ENCODE measurements at places on chromosomes 3 and 15.

- DNase-seq = no peak
Observed at GRCh38 chr3:130934442-130935089, 40.7 kb downstream of the ATP2C1 start.

GRCh38 chr3:194757647-194758061 lies 72.0 kb downstream of the FAM43A start:
- no peak for DNase-seq

- no peak for DNase-seq
Observed at GRCh38 chr3:72652395-72652794, 195.8 kb downstream of the SHQ1 start.

DNA sequence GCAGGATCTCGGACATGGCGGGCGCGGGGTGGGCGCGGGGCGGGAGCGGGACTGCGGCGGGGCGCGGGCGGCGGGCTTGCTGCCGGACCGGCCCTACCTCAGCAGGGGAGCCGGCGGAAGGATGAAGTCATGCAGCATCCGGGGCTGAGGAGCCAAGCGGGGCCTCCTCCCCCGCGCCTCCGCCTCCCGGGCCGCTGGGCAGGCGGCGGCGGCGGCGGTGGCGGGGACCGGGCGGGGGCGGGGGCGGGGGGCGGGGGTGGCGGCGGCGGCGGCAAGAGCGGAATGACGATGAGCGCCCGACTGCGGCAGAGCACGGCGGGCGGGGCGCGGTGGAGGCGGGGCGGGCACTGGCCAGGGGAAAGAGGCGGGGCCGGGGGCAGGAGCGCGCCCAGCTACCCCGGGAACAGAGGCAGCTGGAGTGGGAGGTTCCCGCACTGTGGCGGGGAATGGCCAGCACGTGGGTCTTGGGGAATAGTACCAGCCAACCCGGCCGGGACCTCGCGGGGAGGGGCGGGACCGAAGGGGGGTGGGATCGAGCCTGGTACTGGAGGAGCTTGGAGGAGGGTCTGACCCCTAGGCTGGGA lies at the start of gene CAMK2N2:
TSS of gene CAMK2N2 (minus strand) at position 284 of the 584 bp plus-strand sequence. CDS start at position 16, 268 bp downstream.
- peak; percentile 82 for DNase-seq

DNA sequence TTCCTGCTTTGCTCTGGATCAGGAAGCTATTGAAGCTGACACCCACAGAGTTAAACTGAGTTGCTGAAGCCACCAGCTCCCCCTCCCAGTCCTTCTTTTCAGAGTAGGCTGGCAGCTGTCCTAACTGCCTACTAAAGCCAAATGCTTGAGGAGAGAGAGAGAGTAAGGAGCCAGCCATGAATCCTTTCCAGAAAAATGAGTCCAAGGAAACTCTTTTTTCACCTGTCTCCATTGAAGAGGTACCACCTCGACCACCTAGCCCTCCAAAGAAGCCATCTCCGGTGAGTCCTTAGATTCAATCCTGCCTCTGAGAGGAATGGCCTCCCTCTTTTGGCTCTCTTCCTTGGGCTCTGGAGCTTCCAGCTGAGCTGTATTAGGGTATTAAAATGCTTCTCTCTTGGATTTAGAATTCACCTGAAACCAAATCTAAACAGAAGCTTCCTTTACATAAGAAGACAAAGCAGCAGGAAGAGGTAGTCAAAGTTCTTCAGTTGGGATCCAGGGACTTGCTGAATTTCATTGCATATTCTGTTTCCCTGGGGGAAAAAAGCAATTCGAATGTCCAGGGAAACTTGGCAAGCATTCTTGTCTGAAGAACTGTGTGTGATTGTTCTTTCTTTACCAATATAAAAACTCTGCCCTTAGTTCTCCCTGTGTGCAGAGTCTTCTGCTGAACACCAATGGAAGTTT lies at the start of gene SLC15A2:
TSS of gene SLC15A2 (plus strand) at position 101 of the 690 bp plus-strand sequence. CDS start at position 177, 76 bp downstream.
- DNase-seq = no peak

- peak; percentile 90 for DNase-seq
Observed at GRCh38 chr3:125116311-125117080, 60.7 kb upstream of the HEG1 start.

GRCh38 chr3:58680879-58681525 lies 14.4 kb upstream of the FAM3D start:
- DNase-seq = no peak

- no peak for DNase-seq
Observed at GRCh38 chr3:195524171-195524896, 18.8 kb downstream of the PPP1R2 start.

- no peak for DNase-seq
Observed at GRCh38 chr15:69158201-69158842, 2.1 kb upstream of the GLCE start.

DNA sequence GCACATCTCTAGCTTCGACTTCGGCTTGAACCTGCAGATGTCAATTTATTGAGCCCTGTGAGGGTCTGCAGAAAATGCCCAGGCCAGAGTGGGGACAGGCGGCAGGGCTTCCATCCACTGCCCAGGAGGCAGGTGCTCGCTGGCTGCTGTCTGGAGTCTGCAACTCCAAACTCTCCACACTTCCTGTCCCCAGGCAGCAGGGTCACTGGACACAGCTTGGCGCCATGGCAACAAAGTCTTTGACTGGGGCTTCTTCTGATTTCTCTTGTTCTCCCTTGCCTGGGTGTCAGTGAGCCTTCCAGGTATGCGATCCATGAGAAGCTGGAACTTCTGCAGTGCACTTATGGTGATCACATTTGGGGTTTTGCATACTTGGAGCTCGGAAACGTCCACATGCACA lies 33.5 kb downstream of the SV2B start:
- DNase-seq = no peak

- DNase-seq = no peak
Observed at GRCh38 chr3:38585791-38586420, 63.6 kb downstream of the SCN5A start.

GRCh38 chr3:182891364-182891763 lies 89.0 kb downstream of the DCUN1D1 start:
- DNase-seq = no peak

GRCh38 chr3:155517903-155518302 lies 224.4 kb upstream of the STRIT1 start:
- DNase-seq = no peak

GRCh38 chr3:164235289-164236028 lies 842.8 kb downstream of the SI start:
- DNase-seq = no peak
